ENCODE measurements at places on chromosomes 16 and 17.

- H3K36me3 ChIP-seq: peaks cover 1% of the 10 kb centered on the region
- H3K4me3 ChIP-seq: no peak overlapping the region
- no peak overlapping the region for H3K27ac ChIP-seq
- peaks cover 6% of the 10 kb centered on the region for H3K27me3 ChIP-seq
- H3K4me1 ChIP-seq: no peaks in the 10 kb centered on the region
Observed at GRCh38 chr16:9775998-9776397, 406.2 kb downstream of the GRIN2A start.

DNA sequence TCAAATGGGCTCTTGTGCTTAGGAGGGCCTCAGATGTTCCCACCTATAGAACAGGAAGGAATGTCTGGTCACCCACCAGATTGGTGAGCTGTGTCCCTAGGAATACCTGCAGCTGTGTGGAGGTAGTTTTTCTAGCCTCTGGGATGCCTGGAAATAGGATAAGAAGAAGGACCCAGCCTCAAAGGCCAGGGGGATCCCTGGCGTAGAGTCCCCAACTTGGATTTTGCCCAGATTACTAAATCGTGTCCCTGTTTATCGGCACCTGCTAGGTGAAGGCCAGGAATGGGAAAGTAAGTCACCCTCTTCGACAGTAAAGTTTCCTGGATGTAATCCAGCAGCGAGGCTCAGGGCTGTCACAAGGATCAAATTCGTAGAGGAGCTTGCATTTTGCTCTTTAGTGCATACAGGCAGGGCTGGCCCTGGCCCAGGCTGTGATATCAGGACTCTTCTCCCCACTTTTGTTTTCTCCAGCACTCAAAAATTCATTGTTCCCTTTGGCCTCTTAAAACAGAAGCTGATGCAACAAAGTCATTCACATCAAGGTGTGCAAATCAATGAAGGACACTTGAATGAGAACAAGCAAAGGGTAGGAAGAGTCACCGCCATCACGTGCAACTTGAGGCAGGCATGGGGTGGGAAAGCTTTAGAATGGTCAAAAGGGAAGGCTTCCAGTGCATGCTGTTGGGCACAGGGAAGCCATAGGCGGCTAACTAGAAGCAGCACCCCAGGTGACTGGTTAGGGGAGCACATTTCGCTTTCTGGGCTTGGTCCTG lies 7.5 kb downstream of the SLC13A2 start:
- H3K27ac ChIP-seq: no peak overlapping the region
- no peak for DNase-seq
- peaks cover 4% of the 10 kb centered on the region for H3K4me1 ChIP-seq
- no peaks in the 10 kb centered on the region for H3K27me3 ChIP-seq
- H3K36me3 ChIP-seq: peaks cover 2% of the 10 kb centered on the region

DNA sequence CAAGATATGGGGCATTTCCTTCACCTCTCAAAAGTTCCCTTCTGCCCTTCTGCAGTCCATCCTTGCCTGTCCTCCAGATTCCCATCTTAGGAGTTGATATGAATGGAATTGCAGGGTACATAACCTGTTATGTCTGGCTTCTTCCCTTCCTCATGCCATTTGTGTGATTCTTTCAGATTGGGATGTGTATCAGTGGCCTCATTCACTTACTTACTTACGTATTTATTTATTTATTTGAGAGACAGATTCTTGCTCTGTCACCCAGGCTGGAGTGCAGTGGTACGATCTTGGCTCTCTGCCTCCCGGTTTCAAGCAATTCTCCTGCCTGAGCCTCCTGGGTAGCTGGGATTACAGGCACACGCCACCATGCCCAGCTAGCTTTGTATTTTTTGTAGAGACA lies 6.2 kb upstream of the TMEM94 start:
- H3K4me3 ChIP-seq: no peak overlapping the region
- no peak overlapping the region for H3K27ac ChIP-seq

DNA sequence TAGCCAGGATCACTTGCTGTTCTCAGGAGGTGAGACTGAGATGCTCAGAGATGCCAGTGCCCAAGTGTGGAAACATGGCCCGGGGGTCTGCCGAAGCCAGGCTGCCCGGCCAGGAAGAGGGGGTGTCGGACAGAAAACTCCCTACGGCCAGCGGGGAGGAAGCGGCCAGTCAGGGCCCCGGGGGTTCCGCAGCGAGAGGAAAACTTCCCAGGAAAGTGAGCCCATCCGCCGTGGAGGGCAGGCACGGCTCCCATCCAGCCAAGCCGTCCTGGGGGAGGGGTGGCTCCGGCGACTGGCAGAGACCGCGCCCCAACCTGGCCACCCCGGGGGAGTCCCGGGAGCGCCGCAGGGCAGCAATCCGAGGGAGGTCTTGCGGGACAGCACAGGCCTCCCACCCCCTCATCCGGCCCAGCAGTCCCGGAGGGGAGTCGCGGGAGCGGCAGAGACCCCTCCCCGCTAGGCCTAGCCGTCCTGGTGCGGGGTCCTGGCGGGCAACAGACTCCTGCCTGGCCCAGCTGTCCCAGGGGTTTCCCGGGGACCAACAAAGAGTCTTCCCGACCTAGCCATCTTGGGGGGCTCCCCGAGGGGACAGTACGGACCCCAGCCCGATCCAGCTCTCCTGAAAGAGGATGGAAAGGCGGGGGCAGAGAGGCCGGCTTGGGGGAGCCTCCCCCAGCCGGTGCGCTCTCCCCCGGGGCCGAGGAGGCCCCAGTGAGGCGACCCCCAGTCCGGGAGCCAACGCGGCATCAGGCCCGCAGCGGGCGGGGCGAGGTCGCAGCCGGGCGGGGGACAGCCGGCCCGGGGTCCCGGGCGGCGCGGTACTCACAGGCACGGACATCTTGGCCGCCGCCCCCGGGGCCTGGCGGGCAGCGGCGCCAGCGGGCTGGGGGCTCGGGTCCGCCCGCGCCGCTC lies 13.8 kb upstream of the BCAR1 start:
- peak overlapping the region; percentile 56 for H3K4me3 ChIP-seq
- H3K36me3 ChIP-seq: no peaks in the 10 kb centered on the region
- no peak overlapping the region for H3K27ac ChIP-seq
- H3K4me1 ChIP-seq: peaks cover 6% of the 10 kb centered on the region
- no peak for DNase-seq
- peaks cover 55% of the 10 kb centered on the region for H3K27me3 ChIP-seq

- no peak overlapping the region for H3K4me3 ChIP-seq
- H3K27me3 ChIP-seq: peaks cover 14% of the 10 kb centered on the region
- H3K27ac ChIP-seq: no peak overlapping the region
- H3K36me3 ChIP-seq: peaks cover 3% of the 10 kb centered on the region
- DNase-seq: no peak
Observed at GRCh38 chr17:49582789-49583188, 7.1 kb downstream of the NXPH3 start.

- H3K27ac ChIP-seq: no peak overlapping the region
- H3K4me1 ChIP-seq: peaks cover 22% of the 10 kb centered on the region
- peaks cover 6% of the 10 kb centered on the region for H3K36me3 ChIP-seq
- no peak overlapping the region for H3K4me3 ChIP-seq
- no peak for DNase-seq
Observed at GRCh38 chr16:31513126-31513525, 4.9 kb upstream of the RUSF1 start.

DNA sequence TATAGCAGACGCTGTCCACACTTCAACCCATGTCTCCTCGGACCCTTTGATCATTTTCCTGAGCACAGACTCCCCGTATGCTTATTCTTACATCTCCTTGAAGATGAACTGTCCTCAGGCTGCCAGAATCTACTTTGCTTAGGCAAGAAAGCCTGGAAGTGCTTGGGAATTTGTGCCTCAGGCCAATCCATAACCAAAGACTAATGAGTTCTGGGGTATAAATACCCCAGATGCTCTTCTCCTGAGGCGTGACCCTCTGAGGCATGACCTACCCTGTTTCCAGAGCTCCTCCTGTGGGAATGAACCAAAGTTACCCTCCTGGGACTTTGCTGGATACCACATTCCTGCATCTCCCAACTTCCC lies 10.1 kb upstream of the TEKT3 start:
- no peak overlapping the region for H3K4me3 ChIP-seq
- peaks cover 91% of the 10 kb centered on the region for H3K27me3 ChIP-seq
- no peaks in the 10 kb centered on the region for H3K36me3 ChIP-seq
- no peak for DNase-seq
- H3K4me1 ChIP-seq: no peaks in the 10 kb centered on the region

DNA sequence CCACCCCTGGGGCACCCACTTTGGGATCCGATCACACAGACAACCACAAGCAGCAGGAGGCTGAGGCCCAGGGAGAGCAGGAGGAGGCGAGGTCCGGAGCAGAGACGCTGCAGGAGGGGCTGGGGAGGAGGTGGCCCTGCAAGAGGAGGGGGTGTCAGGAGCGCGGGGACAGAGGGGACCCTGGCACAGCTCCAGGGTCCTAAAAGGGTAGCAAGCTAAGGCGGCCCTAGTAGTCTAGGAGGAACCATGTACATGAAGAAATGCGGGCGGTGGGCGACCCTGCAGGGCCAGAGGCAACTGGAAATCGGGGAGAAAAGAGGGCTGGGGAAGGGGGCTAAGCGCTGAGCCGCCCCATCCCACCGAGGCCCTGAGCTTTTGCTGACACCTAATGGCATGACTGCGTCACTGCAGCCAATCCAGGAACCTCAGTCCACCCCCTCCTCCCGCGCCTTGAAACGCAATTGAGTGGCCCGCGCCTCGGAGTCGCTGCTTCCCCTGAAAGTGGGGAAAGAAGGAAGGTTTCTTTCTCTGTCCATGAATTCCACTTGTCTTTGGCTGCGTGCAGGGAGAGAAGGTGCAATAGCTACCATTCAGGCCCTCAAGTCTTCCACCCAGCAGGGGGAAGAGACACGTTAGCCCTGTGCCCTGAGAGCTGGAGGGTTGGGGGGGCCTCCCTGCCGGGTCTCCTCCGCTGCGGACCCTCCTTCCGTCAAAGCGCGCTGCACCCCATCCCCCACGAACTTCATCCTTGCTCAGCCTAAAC lies 1.8 kb downstream of the ASGR1 start:
- no peaks in the 10 kb centered on the region for H3K4me1 ChIP-seq
- H3K27me3 ChIP-seq: no peaks in the 10 kb centered on the region
- peak overlapping the region; percentile 27 for H3K4me3 ChIP-seq
- peaks cover 2% of the 10 kb centered on the region for H3K36me3 ChIP-seq

DNA sequence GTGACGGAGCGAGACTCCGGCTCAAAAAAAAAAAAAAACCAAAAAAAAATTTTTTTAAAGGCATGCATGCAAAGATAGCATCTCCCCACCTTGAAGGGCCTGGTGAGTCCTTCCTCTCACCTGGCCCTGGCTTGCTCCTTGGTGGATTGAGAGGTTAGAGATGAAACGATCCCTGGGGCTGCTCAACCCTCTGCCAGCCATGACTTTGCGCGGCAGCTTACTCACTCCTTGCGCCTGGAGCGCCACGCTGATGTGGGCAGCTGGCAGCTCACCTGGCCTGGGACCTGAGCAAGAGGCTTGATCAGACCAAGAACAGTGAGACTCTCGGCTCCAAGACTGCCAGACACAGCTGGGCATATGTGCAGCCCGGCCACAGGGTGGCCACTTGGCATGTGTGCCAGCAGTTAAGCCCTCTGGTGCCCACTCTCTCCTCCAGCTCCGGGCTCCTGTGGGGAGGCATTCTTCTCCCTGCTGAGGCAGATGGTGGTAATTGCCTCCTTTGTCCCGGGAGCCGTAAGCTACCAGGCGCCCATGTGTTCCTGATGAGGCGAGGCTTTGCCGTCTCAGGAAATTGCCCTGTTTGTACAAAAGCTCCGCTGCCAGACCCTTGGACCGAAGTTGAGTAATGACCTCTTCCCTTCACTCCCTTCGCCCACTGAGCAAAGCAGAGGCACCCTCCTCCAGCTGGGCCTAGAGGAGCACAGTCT lies 5.1 kb upstream of the EVPL start:
- no peak overlapping the region for H3K4me3 ChIP-seq
- no peaks in the 10 kb centered on the region for H3K36me3 ChIP-seq
- no peaks in the 10 kb centered on the region for H3K27me3 ChIP-seq
- peaks cover 17% of the 10 kb centered on the region for H3K4me1 ChIP-seq
- H3K27ac ChIP-seq: no peak overlapping the region
